ENCODE measurements at places on chromosomes 7 and 10.

DNA sequence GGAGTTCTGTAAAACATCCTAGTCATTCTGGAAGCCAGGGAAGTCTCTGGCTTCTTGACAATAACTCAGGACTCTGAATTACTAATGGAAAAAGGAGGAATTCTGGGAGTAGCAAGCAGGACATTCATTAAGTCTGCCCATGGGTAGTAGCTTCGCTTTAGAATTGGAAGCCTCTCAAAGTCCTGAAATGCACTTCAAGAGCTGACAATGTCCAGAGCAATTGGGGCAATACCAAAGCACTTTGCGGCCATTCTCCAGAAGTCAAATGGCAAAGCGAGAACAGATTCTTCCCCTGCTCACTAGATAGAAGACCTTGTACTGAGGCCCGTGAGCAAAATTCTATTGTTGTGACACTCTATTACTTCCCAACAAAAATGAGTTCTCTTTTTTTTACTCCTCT lies 150.3 kb upstream of the FRMD4A start:
- DNase-seq, result no peak

- no peak for DNase-seq
These were observed 20.3 kb upstream of the ETV1 start for GRCh38 chr7:14009453-14010418.

DNA sequence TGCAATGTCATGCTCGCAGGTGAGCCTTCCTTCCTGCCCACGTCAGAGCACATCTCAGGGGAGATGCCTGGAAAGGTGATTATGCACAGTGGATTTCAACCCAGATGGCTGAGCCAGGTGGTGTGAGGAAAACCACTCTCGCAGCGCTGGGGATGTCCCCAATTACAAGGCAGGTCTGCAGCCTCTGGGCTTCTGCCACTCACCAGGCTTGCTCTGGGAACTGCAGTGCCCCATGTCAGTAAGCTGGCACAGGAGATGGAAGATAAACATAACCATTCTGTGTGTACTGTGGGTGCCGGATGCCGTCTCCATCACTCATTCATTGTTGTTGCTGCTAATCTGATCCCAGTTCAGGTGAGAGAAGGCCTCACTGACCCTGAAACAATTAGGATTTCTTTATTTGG lies 222.9 kb upstream of the PITRM1 start:
- DNase-seq, result no peak

DNA sequence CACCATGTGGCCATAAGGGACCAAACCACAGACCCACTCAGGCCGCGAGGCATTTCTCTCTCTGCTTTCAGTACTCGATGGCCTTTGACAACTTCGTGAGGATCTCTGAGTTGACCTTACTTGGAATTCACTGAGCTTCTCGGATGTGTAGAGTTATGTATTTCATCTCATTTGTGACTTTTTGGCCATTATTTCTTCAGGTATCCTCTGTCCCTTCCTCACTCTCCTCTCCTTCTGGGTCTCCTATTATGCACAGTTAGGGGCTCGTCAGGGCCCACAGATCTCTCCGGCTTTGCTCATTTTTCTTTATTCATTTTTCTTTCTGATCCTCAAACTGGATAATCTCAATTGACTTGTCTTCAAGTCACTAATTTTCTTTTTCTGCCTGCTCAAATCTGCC lies 16.6 kb upstream of the FOXL3 start:
- DNase-seq, result no peak

- peak; percentile 44 for DNase-seq
These were observed 6.2 kb downstream of the AVL9 start for GRCh38 chr7:32501522-32501921.
